ENCODE measurements at places on chromosomes 13 and 19. TPM values are rescaled to one million over a fixed set of nuclear protein-coding genes. Genes with fewer than 3 reads are reported as not detected.

ZNF667 gene
- total RNA-seq = 1.3 TPM

ZSCAN4 gene
- total RNA-seq = not detected

ZNF569 gene
- total RNA-seq = 5.4 TPM

RFPL4AL1 gene
- total RNA-seq = not detected

AP1M2 gene
- total RNA-seq = 48.4 TPM

ZNF726 gene
- total RNA-seq = not detected

GRK1 gene
- not detected for total RNA-seq
